ENCODE measurements at places on chromosomes 3 and 15. TPM values are rescaled to one million over a fixed set of nuclear protein-coding genes. Genes with fewer than 3 reads are reported as not detected.

Gene SAXO2
- polyA plus RNA-seq: 10.2 TPM

Gene C3orf80
- polyA plus RNA-seq: 3.6 TPM

Gene SLC28A1
- polyA plus RNA-seq: 0.13 TPM

Gene PLSCR5
- polyA plus RNA-seq: 2.6 TPM

Gene ATP13A4
- 53.4 TPM for polyA plus RNA-seq

Gene SPINK8
- polyA plus RNA-seq: 1.6 TPM

Gene SH3GL3
- 84.8 TPM for polyA plus RNA-seq

Gene CPN2
- polyA plus RNA-seq: not detected

Gene TMC3
- polyA plus RNA-seq: 1.9 TPM

Gene C3orf85
- not detected for polyA plus RNA-seq

Gene EHHADH
- polyA plus RNA-seq: 4.1 TPM

Gene SLC15A2
- polyA plus RNA-seq: 95.5 TPM

Gene EOMES
- polyA plus RNA-seq: 0.13 TPM

Gene GATM
- 152 TPM for polyA plus RNA-seq
